Epithelial cell of umbilical artery (primary cell): ENCODE measurements at places on chromosomes 16 and 17. TPM values are rescaled to one million over a fixed set of nuclear protein-coding genes. Genes with fewer than 3 reads are reported as not detected.

Gene MMP28
- 4.6 and 10.4 TPM in 2 replicates for total RNA-seq

Gene ARL5C
- total RNA-seq, result not detected in 2 replicates

Gene ZNF287
- total RNA-seq, result 3.2 and 7.8 TPM in 2 replicates

Gene PRSS33
- total RNA-seq, result not detected in 2 replicates

Gene HOXB2
- total RNA-seq, result 3.3 and 5.8 TPM in 2 replicates

Gene PRSS27
- 0.32 and 0.46 TPM in 2 replicates for total RNA-seq

Gene CD300E
- total RNA-seq, result not detected in 2 replicates

Gene TANGO6
- total RNA-seq, result 16.3 and 16.9 TPM in 2 replicates

Gene MEOX1
- not detected in 2 replicates for total RNA-seq
